ENCODE measurements at places on chromosomes 1 and 21.

- DNase-seq, result no peak
Measured at GRCh38 chr1:167627615-167627864, 2.5 kb upstream of the RCSD1 start.

- DNase-seq, result no peak
Measured at GRCh38 chr1:29849991-29850757, 613.9 kb downstream of the PTPRU start.

DNA sequence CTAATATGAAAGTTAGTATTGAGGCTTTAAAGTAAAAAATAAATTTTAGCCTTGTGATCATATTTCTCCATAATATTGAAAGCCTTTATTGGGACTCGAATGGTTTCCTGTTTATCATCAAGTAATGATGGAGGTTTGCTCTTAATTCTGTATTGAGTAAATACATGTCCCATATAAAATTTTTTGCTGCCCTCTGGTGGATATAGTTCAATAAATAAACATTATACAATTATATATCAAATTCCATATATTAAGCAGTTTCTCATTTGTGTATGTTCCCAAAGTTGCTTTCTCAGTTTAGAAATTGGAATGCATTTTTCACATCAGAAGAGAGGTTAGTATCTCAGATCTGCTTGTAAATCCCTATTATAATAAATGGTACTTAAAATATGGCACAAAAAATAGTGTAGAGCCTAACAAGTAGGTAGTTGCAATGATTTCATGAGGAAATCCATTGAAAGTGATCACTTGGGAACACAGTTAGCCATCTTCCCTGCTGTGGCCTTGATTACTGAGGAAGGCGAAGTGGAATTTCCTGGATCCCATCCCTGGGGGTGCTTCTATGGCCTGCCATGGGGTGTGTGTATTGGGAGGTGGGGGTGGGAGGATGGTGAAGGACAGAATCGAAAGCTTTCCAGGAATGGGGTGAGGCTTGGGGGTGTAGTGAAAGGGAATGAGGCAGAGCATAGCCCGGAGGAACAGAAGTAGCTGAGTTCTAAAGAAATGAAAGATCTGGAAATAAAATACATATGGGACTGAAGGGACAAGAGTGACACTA, 84.1 kb upstream of the C21orf91 start:
- no peak for DNase-seq

- no peak for DNase-seq
Measured at GRCh38 chr1:67869233-67869632, 36.0 kb upstream of the GNG12 start.

DNA sequence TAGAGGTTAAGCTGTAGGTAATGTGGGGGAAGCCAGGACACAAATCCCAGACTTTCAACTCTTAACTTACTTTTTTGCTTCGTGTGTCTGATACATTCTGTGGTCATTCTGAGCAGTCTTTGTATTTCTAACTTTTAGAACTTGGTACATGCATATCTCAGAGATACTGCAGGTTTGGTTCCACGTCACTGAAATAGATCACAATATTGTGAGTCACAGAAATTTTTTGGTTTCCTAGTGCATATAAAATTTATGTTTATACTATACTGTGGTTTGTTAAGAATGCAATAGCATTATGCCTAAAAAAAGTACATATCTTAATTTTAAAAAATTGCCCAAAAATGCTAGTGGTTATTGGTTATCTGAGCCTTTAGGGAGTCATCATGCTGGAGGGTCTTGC, 3.2 kb downstream of the URB2 start:
- no peak for DNase-seq

GRCh38 chr1:38881487-38881886, at the start of gene GJA9:
Gene GJA9, minus strand, starts transcription at chr1:38881587. Its CDS starts 5,489 bp downstream, at chr1:38876098.
- no peak for DNase-seq

DNA sequence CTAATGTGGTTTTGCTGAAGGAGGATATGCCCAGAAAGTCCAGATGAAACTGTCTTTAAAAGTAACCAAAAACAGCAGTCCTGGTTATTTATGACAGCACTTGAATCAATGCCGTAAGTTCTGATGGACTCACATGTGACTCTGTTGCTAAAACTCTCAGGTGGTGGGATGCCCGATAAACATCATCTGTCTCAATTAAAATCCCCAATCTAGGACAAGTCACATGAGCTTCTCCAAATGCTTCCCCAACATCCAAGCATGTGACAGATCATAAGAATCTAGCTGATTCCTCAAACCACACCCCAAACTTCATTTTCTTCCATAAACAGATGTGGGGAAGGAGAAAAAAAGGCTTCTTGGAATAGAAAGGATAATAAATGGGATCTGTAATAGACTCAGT, 786 bp upstream of the CTSK start:
- no peak for DNase-seq

DNA sequence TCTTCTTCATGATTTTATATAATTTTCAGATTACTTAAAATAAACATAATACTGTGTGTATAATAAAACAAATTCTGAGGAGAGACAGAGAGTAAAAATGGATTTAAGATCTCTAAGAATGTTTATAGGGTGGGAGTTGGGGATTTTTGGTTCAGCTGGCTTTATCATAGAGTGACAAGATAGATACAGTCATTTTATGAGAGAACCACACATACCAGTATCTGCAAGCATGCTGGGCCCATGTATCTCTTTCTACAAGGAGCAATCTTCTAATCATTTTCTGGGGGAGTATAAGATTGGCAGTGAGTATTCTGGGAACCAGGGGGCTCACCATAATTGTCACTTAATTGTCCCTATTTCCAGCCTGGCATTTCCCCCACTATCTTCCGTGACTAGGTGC, 64.3 kb upstream of the DUSP10 start:
- DNase-seq, result no peak
